Osteoblast (primary cell): ENCODE measurements at places on chromosomes 6 and 20. TPM values are rescaled to one million over a fixed set of nuclear protein-coding genes. Genes with fewer than 3 reads are reported as not detected.

- DNase-seq = no peak
These were observed 73.3 kb upstream of the NXT1 start for GRCh38 chr20:23277316-23277715.

DNA sequence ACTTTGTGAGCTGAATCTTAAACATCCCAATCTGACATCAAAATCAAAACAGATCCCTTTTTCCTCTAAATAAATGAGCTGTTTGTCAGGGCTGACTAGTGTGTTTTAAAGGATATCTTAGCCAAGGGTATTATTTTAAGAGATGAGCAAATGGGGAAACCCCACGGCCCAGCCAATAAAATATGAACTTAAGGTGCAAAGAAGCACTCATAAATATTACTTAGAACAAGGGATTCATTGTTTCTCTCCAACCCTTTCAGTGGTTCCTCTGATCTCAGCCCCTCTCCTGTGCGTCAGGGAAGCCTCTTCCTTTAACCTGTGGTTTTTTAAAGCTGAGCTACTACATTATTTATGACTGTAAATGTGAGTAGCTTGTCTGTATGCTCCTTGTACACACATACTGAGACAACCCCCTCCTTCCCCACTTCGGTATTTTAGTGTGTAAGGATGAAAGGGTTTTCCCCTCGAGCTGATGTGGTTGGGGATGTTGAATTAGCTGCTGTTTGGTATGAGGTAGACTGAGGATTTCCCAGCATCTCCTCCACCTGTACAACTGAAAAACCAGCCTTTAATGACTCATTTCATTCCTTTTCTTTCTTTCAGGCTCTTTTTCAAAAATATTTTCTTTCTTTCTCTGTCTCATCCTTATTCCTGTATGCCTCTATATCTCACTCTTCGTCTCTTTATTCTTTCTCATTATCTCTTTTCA, 6.5 kb downstream of the BMP5 start:
- DNase-seq = no peak

DNA sequence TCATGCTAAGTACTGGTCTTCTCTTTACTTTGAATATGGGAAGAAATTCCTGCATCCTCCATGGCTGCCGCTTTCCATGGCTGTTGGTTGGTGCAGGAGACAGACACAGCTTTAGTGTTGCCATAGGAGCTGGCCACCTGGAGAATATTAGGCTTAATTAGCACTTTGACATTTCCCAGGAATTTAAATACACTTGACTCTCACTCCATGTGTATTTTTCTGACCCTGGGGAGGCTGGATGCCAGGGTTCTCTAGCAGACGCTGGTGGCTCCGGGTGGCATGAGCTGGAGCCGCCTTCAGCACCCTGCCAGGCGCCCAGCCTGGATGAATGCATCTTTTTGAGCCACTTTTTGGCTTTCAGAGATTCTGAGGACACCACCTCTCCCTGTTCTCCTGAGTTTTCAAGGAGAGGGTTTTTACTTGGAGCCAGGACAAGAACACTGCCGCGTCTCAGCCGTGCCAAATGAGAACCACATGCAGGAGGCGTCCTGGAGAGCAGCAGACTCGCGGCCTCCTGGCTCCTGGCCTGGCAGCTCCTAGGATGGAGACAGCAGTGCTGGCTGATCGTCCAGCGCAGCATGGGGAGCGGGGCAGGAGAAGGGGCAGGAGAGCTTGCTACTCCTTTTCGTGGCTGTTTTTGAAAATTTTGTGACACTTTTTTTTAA, 258.8 kb downstream of the SMOC2 start:
- no peak for DNase-seq

DNA sequence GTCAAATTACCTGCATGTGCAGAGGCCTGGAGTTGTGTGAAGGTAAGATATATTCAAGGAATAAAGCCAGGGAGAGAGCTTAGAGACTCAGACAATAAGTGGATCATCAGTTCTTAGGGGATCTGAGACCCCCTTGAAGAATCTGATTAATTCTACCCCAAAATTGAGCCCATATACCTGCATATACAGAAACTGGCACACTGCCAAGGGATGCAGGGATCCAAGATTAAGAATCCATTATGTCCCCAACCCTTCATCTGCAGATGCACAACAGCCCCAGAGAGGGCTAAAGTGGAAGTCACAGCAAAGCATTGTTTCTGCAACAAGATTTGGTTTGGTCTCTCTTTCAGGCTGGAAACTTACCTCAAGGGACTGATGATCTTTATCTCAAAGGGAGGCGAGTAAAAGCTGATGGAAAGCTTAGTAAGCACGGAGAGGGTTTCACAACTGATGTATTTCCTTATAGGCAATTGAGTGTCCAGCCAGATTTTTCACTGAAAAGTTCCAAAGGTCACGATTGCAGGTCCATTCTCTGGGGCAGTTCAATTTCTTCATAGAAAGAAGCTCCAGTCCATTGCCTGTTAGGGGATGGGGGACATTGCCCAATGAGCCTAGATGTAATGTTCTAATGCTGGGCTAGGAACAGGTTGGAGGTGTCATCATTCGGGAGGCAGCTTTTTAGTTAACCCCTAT, 20.9 kb upstream of the STK35 start:
- no peak for DNase-seq

The DDO gene
- 3.6 and 5.9 TPM in 2 replicates for total RNA-seq

The OCSTAMP gene
- total RNA-seq = not detected in 2 replicates

The TDRD6 gene
- total RNA-seq = 0.36 and 0.59 TPM in 2 replicates
